8988T (cell line): ENCODE measurements at places on chromosomes 1 and 21.

GRCh38 chr1:114079596-114080190 lies 74.0 kb downstream of the SYT6 start:
- DNase-seq: no peak

- no peak for DNase-seq
These were observed 45.4 kb upstream of the WASF2 start for GRCh38 chr1:27535386-27535785.

- DNase-seq: no peak
These were observed 186.8 kb downstream of the LTN1 start for GRCh38 chr21:28805885-28806284.

- DNase-seq: no peak
These were observed 122.8 kb upstream of the RAB4A start for GRCh38 chr1:229148041-229148671.

- no peak for DNase-seq
These were observed 465 bp downstream of the HUNK start for GRCh38 chr21:31873275-31873695.

DNA sequence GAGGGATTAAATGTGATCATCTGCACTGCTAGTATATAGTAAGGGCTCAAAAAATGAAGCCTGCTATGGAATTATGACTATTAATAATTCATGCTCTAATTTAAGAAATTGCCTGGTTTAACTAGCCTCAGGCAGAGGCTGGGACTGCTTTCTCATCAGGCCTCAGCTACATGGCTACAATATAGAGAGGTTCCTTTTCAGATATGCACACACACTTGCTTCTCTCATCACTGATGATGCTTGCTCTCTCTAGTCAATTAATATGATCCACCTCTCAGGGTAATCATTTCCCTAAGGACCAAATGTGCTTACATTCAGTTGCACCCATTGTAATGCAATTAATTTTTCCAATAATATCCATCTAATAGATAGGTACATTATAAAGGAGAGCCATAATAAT lies 324.9 kb upstream of the ST6GALNAC5 start:
- no peak for DNase-seq

- peak; percentile 64 for DNase-seq
These were observed 107.5 kb downstream of the LTN1 start for GRCh38 chr21:28884976-28885852.

GRCh38 chr1:175449306-175449705 lies 256.7 kb upstream of the KIAA0040 start:
- DNase-seq: no peak

GRCh38 chr1:55217226-55217986 lies 2.2 kb upstream of the USP24 start:
- DNase-seq: no peak

DNA sequence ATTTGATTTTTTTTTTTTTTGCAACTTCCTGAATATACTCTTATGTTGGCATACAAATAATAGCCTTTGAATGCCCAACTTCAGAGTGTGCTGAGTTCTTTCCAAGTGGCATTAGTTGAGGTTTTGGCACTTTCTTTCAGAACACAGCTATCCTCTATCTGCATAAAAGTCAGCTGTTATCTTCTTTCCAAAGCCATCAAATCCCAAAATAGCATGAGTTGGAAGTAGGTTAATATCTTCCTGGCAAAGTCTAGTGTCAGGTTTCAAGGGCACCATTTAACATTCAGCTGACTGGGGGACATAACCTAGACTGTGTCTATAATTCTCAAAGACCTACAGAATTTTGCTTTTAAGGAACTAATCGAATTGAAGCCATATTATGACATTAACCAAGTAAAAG lies 223.9 kb downstream of the PLPP3 start:
- DNase-seq: no peak

DNA sequence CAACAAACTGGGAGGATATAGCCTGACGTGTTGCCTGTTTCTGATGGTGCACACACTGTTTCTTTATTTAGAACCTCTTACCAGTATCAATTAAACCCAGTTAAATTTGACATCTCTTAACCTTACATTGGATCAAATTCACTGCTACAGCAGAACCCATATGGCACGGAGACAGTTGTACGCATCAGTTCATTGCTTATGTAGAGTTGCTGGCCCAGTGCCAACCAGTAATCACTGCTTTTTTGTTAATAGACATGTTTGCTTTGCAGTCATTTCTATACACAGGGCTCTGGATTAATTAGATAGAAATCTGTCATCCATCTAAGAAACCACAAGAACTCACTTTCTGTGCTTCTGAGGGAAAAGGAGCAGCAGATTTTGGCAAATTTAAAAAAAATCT lies 154.0 kb downstream of the RWDD3 start:
- no peak for DNase-seq

GRCh38 chr21:28899744-28900143 lies 92.9 kb downstream of the LTN1 start:
- DNase-seq: no peak

- no peak for DNase-seq
These were observed 169.5 kb upstream of the USP24 start for GRCh38 chr1:55384637-55385036.

DNA sequence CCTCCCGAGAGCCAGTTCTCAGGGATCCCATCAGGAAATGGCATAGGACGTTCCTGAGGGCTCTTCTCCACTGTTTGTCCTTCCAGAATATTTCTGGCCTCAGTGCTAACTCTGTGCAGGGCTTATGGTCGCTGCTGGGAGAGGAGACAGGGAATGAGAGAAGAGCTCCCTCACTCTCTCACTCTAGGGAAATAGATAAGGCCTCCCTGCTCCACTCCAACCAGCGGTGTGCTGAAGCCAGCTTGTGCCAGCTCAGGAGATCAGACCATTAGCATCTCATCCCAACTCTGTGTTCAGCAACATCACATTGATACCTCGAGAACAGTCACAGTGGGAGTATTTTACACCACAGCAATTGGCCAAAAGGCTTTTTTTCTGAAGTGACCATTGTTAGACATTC lies 49.2 kb upstream of the ZC3H12A start:
- DNase-seq: no peak

DNA sequence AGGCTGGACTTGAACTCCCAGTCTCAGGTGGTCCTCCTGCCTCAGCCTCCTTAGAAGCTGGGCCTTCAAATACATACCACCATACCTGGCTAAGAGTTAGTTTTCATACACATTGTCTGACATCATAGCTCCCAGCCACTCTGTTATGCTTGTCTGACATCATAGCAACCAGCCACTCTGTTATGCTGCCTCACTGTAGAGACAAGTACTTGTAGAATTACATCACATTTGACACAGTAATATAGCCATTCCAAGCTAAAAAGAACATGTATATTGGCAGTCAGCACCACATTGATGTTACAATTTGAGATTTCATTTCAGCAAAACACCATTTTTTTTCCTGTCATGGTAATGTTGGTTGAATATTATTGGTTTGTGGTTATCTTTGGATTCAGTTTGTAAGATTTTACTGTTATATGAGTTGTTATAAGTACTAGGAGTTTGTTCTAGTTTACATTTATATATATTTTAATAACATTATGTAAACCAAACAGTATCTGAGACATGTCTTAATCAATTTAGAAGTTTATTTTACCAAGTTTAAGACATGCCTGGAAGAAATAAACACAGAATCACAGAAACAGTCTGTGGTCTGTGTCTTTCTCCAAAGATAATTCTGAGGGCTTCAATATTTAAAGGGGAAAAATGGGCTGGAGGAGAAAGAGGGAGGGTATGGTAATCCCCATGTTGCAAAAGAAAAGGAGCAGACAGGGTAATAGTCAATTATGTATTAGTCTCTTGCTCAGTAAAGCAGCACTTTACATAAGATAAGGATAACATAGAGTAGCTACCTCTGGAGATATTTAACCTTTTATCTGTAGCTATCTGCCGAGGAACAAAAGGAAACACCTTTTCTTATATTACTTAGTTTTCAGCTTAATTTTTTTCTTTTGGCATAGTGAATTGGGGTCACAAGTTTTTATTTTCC lies 43.0 kb downstream of the XPR1 start:
- no peak for DNase-seq

DNA sequence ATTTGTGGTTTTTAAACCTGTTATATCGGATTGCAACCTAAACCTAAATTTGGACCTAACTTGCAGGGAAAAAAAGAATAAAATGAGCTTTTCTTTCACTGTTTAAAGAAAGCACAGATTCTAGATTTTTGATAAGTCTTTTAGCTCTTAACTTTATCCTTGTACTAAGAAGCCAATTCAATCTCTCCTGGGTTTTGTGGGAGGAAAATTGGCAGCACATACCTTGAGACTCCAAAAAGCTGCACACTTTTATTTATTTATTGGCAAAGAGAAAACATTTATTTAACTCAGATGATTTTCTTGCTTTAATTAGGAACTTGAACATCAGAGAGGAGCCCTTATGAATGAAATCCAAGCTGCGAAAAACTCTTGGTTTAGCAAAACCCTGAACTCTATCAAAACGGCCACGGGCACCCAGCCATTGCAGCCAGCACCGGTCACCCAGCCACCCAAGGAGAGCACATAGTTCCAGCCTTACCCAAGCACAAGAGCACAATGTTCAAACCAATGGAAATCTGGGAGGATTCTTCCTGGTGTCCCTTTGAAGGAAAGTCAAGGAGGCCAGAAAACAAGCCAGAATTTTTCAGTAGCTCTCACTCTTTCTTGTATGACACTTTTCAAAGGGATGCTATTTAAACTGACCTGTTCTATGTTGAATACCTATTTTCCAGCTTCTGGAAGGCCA lies 10.1 kb upstream of the CACYBP start:
- no peak for DNase-seq

DNA sequence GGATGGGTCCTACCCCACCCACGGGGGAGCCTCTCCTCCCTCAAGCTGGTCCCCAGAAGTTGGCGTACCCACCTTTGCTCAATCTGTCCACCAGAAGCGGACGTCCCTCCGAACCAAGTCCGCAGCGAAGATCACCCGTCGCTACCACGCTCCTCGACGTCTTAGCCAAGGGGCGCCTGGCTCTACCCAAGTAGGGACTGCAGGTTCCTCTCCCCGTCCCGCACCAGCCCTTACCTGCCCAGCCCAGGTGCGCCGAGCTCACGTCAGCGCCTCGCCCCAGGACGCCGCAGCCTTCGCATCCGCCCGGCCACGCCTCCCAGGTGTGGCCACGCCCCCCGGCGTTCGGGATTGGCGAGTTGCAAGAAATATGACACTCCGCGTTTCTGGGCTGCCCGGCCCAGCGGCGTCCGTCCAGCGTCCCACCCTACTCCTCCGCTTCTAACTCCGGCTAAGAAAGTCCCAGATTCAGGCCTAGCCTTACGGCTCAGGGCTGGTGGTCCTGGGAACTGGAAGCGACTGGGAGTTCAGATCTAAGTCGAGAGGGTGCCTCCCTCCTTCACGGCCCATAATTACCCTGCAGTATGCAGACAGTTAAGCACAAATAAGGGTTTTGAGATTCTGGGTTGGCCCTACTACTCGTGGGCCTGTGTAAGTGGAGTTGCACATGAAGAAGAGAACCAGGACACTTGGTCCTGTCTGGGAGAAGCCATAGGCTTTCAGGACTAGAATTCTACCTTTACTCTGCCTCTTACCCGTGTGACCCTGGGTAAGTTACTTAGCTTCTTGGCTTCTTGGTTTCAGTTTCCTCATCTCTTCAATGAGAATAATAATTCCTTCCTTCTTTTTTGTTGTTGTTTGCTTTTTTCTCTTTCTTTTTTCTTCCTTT lies at the start of gene IRF6:
Gene IRF6, minus strand, starts transcription at position 268 of the 886 bp plus-strand sequence. CDS start 4,729 bp downstream, outside the sequence.
- DNase-seq: no peak

GRCh38 chr1:8242498-8242897 lies 75.4 kb upstream of the SLC45A1 start:
- no peak for DNase-seq

- DNase-seq: peak; percentile 13
These were observed 89.5 kb upstream of the CD53 start for GRCh38 chr1:110783292-110783918.

DNA sequence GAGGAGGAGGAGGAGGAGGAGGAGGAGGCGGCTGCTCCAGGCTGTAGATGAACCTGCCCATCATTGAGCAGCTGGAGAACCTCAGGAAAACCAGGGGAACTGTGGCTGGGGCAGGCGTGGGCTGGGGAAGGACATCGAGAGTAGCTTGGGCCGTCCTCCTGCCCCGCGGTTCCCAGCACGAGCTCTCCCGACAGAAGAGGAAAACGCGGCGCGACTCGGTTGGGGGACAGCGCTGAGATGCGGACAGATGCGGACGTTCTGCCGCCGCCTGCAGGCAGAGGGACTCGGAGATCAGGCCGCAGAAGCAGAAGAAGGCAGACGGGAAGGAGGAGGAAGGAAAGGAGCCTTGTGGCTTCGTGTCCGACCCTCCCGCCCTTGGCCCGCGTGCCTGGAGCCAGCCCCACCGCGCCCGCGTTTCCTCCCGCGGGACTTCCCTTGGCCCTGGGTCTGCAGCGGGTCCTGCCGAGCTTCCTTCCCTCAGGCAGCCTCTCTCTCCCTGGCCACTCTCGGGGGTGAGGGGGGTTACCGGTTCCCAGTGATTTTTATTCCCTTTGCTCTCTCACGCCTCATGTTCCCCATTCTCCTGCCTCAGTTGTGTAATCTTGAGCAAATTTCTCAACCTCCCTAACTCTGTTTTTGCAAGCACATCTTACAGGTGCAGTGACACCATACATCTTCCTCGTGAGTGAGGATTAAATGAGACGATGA lies 1.7 kb upstream of the TNFRSF9 start:
- no peak for DNase-seq

GRCh38 chr1:85555867-85556573 lies 24.5 kb upstream of the CCN1 start:
- no peak for DNase-seq

- no peak for DNase-seq
These were observed 44.3 kb downstream of the ERICH3 start for GRCh38 chr1:74629283-74629682.

DNA sequence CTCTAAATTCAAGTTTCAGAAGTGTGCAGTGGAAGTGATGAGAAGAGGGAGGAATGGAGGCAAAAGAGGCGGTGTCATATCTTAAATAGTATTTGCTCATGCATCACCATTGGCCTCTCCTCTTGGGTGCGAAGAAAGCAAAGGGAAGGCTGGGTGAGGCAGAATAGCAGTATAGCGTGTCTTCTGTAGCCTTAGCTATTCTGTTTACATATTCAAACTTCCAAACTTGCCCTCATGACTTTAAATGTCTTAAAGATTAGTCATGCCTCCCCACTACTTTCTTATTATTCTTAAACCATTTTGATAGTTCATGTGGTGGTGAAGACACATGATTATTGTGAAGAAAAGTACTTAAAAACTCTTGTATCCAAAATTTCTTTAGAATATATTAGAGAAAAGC lies 104.6 kb upstream of the TENT5C start:
- no peak for DNase-seq
